ENCODE measurements at places on chromosomes 2 and 18. TPM values are rescaled to one million over a fixed set of nuclear protein-coding genes. Genes with fewer than 3 reads are reported as not detected.
A peak's percentile ranks its signal among the peaks of the same experiment; 100 is the strongest.

IL37 gene
- not detected for total RNA-seq

DNA sequence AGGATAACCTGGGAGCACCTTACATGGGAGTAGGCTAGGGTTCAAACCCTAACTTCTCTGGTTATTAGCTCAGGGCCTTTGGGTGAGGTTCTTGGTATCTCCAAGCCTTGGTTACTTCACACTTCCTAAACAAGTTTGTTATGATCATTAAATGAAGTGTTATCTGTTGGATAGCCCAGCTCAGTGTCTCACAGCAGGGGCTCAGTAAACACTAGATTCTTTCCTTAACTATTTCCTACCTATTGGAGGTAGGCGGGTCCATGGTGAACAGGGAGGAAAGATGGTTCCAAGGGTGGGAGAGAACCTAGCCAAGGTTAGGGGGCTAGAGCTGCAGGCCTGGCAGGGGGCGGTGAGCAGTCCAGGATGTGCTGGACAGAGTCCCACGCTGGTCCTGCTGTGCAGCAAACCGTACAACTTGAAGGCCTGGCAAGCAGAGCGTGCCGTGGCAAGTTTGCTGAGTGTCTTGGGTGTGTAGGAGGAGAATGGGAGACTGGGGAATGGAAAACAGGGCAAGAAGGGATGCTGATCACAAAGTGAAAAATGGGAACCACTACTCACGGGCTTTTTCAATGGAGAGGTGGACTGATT lies 259.1 kb downstream of the PRKCE start:
- no peak for DNase-seq

- no peak for DNase-seq
Measured at GRCh38 chr2:207151048-207151447, 14.7 kb downstream of the KLF7 start.

- DNase-seq = no peak
Measured at GRCh38 chr18:23897733-23898132, 116.8 kb upstream of the TTC39C start.

GRCh38 chr2:197113275-197113711 lies 186.8 kb upstream of the PGAP1 start:
- DNase-seq = no peak

DNA sequence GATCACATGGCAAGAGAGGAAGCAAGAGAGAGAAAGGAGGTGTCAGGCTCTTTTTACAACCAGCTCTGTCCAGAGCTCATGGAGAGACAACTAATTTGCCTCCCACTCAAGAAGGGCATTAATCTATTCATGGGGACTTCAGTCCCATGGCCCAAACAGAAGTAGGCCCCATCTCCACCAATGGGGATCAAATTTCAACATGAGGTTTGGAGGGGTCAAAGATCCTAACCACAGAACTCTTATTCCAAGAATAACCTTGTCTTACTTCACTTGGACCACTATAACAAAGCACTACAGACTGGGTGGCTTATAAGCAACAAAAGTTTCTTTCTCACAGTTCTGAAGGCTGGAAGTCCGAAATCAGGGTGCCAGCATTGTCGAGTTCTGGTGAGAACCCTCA lies 31.8 kb downstream of the GRB14 start:
- DNase-seq = no peak

CHRNG gene
- total RNA-seq = not detected

ARHGAP28 gene
- 3.5 TPM for total RNA-seq

SP9 gene
- not detected for total RNA-seq

DNA sequence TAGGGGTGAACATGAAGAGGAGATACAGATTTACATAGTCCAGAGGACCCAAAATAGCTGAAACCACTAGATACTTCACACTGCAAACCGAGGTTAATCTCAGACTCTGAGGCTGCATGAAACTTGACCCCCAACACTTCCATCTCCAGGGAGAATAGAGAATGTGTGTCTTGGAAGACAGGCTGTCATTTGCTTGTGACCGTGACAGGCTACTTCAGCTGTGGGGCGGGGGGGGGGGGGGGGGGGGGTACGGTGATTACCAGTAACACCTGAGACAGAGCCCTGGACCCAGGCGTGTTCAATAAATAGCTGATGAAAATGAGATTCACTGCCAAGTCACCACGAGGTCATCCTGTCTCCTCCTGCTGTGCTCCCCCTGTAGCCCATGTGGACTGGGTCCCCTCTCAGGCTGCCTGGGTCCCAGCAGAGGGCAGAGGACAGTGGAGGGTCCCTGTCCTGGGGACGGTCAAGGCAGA lies 5.7 kb upstream of the KLHL29 start:
- no peak for DNase-seq

DNA sequence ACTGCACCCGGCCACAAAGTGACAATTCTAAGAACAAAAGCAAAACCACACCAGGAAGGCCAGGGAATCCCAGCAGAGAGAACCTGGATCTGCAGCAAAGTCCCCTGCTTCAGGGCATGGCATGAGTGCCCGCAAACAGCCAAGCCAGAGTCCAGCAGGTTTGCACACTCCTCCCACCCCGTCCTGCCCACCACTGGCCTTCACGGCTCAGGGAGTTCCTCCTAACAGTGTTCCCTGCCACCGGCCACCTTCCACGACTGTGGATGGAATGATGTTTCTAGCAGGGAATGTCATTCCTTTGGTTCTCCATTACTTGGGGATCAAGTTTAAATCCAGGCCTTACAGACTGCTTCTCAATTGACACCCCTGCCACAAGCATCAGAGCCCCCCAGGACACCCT lies 42.0 kb upstream of the B3GNT7 start:
- DNase-seq = no peak

DNA sequence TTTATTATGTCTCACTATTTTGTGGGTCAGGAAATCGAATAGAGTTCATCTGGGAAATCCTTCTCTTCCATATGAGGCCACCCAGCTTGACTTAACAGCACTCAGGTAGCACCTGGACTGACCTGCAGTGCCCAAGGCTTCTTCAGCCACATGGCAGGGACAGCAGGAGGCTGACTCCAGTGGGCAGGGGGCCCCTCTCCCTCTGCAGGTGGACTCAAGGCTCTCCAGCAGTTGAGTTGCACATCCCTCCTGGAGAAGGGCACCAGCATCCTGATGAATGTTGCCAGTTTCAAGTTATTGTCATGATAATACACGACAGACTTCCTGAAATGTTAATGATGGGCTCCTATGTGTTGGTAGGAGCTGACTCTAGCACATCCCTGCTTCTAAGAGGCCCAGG lies 338.1 kb upstream of the RAB6C start:
- no peak for DNase-seq

MTCL1 gene
- 14.2 TPM for total RNA-seq

HOXD4 gene
- total RNA-seq = 9.8 TPM

DNA sequence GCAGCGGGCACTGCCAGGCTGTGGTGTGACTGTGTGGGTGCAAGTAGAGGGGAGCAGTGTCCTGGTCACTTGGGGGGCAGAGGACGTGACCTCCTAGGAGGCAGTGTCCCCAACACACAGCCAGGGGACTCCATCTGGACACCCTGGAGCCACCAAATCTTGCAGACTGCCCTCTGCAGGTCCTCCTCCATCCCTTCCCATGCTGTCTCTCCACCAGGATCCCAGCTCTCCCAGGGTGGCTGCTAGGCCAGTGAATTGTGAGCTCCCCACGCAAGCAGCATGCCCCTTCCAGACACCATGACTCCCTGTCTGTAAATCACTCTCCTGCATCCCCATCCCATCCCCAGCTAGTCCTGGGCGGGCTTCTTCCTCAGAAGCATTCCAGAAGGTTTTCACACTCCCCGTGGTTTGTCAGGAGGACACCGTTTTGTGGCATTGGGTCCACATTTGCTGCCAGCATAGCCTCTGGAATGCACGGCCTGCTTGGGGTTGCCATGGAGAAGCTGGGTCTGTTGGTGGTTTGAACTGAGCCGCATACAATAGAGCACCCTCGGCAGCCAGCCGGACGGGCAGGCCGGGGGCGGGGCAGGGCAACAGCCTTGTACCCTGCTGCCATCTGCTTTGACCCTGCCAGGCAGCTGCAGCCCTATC lies 210.7 kb downstream of the KLHL29 start:
- DNase-seq = peak; percentile 83

GRCh38 chr2:20627712-20628380 lies 23.1 kb downstream of the HS1BP3 start:
- peak; percentile 47 for DNase-seq

GRCh38 chr18:51273437-51273836 lies 76.0 kb upstream of the MEX3C start:
- DNase-seq = no peak

DNA sequence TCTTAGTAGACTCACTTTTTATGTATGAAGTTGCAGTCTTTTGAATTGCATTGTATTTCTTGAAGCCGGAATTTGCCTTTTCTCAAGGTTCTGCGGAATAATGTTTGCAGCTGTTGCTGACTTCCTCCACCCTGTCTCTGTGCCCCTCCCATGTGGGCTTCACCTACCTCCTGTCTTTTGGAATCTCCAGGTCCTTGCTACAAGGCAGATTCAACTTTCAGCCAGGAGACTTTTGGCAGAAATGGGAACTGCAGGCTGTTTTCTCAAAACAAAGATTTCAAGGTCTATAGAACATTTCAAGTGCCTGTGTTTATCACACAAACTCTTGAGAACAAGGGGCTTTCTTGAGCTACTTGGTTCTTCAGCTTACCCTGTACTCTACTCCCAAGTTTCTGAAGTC lies 25.6 kb downstream of the ZNF236 start:
- DNase-seq = no peak

- DNase-seq = no peak
Measured at GRCh38 chr2:106160786-106161261, 33.3 kb downstream of the UXS1 start.

VWA3B gene
- 0.36 TPM for total RNA-seq

GRCh38 chr2:209209943-209210342 lies 213.9 kb upstream of the MAP2 start:
- DNase-seq = no peak

POTEI gene
- 0.26 TPM for total RNA-seq

GRCh38 chr2:43152741-43153647 lies 73.4 kb downstream of the ZFP36L2 start:
- DNase-seq = no peak

DNA sequence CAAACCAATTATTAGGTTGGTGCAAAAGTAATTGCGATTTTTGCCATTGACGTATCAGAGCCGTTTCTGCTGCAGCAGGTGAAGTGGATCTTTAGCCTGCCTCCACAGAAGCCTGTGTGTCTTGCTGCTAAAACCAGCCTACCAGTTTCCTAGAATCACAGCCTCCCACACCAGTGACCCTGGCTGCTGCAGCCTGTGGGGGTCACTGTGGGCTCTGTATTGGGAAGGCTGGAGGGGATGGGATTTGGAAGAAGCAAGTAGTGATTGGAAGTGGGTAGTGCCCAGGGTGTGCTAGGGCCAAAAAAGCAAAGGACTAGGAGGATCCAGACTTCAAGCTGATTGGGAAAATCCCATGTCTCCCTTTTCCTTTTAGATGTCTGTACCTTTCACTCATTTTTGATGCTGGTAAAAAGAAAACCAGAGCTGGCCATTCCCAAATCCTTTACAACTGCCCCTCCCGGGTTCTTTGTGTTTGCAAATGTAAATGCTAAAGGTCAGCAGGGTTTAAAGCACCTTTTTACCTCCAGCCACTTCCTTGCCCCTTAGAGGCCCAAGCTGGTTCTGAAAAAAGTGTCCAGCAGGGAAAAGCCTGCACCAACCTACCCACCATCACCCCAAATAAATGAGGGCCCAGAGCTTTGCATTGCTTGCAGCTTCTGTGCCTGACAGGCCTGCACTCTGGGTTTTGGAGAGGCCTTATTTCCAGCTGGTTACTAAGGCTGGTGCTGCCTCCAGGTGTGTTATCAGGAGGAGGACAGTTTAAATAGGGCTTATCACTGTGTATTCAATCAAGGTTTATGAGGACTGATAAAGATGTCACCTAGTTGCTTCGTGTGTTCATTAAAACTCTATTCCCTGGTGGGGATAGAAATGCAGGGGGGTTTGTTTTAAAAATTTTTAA lies 172.0 kb downstream of the MIB1 start:
- no peak for DNase-seq

DNA sequence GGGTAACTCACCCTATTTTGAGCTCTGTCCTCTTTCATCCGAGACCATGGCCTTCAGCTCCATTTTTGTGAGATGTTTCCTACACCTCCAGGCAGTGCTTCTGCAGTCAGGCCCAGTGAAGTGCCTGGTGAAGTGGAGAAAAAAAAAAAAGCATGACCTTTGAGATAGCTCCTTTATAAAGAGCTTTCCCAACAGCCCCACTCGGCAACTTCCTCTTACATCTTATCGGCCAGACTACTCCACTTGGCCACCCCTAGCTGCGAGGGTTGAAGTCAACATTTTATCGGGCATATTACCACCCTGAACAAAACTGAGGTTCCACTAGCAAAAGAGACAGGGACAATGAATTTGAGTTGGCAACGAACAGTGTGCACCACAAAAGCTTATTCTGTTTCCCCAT lies 124.8 kb upstream of the RNF152 start:
- DNase-seq = no peak

DNA sequence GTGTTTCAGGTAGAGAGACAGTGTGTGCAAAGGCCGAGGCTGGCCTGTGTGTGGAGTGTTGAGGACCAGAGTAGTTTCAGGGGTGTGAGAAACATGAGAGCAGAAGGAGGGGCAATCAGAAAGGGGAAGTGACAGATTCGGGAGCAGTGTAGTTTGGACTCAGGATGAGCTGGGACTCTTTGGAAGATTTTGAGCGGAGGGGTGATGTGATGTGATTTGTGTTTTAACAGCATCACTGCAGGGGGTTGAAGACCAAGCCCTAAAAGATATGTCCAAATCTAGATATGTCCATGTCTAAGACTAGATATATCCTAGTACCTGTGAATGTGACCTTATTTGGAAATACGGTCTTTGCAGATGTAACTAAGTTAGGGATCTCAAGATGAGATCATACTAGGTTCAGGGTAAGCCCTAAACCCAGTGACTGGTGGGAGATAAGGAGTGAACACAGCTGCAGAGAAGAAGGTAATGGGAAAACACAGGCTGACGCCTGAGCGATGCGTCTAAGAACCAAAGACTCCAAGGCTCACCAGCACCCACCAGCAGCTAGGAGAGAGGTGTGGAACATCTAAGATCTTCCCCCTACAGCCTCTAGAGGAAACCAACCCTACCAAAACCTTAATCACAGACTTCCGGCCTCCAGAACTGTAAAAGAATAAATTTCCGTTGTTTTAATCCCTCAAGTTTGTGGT lies 38.5 kb upstream of the MYO3B start:
- no peak for DNase-seq

- DNase-seq = no peak
Measured at GRCh38 chr2:12008425-12009061, 262.1 kb downstream of the LPIN1 start.

GRCh38 chr2:7691961-7692656 lies 774.9 kb downstream of the RNF144A start:
- no peak for DNase-seq

GRCh38 chr18:10523544-10523943 lies 2.3 kb upstream of the NAPG start:
- DNase-seq = no peak

DNA sequence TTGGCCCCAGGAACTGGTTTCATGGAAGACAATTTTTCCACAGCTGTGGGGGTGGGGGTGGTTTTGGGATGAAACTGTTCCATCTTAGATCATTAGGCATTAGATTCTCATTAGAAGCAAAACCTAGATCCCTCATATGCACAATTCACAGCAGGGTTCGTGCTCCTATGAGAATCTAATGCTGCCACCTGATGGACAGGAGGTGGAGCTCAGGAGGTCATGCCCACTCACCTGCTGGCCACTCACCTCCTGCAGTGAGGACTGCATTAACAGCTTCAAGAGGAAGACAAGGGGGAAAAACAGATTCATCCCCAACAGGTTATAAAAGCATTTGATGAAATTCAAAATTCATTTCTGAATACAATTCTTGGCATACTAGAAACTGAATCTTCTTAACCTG lies 38.5 kb downstream of the THAP4 start:
- DNase-seq = no peak

- DNase-seq = peak; percentile 84
Measured at GRCh38 chr2:230956827-230957755, 32.0 kb upstream of the GPR55 start.

SCTR gene
- total RNA-seq = not detected

COLEC11 gene
- total RNA-seq = 1.4 TPM

RBM43 gene
- total RNA-seq = 3.7 TPM

Measured in aorta (tissue), 5 donors.